ENCODE measurements at places on chromosomes 6 and 20.
A peak's percentile ranks its signal among the peaks of the same experiment; 100 is the strongest.

DNA sequence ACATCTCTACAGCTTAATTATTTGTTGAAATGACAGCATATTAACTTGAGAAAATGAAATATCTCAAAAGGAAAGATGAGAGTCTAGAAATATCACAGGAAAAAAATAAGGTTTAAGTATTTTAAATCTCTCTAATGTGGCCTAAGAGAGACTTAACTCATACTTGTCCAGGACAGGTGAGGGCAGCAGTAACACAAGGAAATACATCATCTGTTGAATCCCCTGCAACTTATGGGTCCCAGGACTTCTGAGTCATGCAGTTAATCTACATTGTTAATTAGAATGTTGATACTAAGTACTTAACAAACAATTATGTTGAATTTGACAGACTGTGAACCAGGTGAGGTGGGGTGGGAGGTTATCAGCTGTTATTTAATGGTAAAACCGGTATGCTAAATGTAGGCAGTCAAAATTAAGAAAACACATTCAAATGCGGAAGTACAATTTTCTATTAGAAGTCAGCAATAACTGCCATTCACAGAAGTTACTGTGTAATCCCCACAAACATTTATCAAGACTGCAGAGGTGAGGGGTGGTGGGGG, 87.9 kb downstream of the CEP57L1 start:
- no peak for DNase-seq

DNA sequence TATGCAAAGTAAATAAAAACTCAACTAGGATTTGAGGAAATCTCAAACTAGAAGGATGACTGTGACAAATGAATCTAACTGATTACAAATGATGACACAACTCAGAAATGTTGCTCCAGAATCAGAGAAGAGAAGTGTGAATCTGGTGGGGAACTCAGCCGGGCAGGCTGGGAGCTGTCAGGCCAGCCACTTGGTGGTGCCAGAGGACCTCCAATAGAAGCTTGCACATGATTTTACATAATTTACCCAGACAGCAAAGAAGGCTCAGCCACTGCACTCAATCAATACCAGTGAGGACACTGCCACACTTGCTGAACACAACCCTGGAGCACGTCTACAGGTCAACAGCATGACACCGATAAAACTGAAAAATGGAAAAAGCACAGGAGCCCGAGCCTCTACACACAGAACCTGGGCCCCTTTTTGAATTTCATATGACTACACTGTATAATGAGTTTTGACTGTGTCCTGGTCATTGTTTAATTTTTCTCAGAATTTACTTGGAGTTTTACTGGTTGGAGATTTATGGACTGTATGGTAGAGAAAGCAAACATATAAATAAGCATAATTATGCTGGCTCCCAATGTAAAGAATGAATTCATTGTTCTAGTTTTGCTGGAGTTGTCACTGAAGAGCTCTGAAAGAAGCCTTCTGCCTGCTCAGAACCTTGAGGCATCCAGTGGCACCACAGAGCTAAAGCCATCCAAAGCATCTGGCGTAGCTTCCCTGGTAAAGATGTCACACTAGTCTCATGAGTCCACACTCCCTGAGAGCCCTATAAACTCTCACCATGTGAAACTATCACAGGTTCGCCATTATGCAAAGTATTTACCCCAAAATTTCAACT, 296.5 kb downstream of the THBS2 start:
- DNase-seq = peak; percentile 22

GRCh38 chr6:55663914-55664313, 84.9 kb upstream of the HMGCLL1 start:
- DNase-seq = no peak

DNA sequence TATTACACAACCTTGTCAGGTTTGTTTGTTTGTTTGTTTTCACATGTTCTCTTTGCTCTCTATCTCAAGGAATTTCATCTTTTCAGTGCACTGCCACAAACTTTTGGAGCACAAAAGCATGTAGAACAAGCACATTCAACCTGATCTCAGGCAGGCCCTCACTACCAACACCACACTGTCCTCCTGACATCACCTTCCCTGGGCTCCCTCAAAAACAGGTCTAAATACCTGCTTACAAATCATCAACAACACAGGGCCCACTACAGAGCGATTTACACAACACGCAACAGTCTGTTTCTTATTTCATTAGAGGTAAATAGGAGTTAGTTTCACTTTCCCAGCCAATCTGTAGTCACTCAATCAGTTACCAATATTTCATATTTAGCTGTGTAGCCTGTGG, 241.4 kb downstream of the EPHA7 start:
- no peak for DNase-seq

GRCh38 chr6:4790158-4790899, 14.1 kb downstream of the CDYL start:
- DNase-seq = no peak

DNA sequence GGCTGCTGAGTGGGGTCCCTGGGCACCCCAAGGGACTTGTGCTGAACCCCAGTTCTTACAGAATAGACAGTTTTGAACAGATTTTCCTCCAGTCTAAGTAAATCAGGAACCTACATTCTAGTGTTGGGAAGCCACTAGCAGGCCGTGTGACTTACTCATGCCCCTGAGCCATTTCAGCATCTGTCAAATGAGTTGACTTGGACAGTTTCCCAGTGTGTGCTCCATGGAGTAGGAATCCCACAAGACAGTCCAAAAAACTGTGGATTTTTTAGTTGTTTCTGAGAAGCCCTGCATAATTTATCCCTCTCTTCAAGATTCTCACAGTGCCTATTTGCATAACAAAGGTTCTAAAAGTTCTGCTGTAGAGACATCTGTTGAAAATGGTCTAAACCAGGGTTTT, 2.1 kb downstream of the GABRR2 start:
- no peak for DNase-seq

DNA sequence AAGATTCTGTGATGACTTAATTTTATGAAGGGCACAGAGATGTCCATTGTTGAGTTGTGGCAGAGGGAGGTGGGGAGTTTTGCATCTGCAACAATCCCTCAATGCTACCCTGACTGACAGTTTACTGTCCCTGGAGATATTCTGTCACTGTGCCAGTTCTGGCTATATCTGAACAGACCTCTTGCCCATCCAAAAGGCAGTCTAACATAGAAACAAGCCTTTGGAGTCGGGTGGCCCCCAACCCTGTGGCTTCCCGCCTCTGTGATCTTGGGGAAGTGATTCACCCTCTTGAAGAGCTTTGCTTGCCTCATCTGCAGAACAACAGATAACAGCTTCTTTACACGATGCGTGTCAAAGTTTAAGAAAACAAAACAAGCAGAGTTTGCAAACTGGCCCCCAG, 3.8 kb upstream of the E2F1 start:
- no peak for DNase-seq

DNA sequence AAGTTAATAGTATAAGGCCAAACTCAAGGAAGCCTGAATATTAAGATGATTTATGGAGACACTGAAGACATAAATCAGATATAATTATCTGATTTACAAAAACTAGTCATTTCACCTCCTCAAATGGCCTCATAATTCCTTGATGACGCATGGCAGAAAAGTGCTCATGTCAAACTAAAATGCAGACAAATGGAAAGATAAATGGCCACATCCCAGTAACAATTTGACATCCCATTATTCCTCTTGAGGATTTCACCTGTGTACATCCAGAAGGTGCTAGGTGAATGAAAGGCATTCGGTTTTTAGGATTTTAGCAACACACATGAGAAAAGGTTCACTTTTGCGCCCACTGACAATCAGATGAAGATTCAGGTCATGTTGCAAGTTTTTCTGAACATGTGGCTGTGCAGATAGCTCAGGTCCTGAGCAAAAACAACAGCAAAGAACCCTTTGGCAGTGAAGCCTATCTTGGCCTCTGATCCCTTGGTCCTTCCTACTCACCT, 24.2 kb downstream of the SGK1 start:
- DNase-seq = no peak

- DNase-seq = no peak
Observed at GRCh38 chr6:90479603-90479926, 107.3 kb downstream of the MAP3K7 start.

GRCh38 chr6:143405373-143406154, 44.9 kb downstream of the ADAT2 start:
- no peak for DNase-seq

GRCh38 chr6:71349976-71350615, 61.5 kb downstream of the OGFRL1 start:
- DNase-seq = no peak

GRCh38 chr20:39706184-39706663, 744.1 kb downstream of the DHX35 start:
- DNase-seq = no peak

DNA sequence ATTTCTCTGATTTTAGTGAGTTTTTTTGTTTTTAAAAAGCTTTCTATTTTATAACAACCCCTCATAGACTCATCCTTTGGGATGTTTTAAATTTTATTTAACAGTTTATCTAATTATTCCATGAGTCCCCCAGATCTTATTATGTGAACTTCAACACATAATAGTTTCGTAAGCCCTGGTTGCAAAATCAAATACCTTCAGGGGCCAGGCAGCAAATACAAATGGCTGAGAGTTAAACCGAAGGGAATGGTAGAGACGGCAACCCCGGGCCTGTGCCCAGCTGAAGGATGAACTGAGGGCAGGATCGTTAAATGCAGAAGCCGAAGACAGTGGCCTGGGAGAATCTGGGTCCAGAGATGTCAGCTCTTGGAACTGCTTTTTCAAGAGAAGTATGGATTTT, 88.4 kb downstream of the RTN4IP1 start:
- no peak for DNase-seq

- DNase-seq = no peak
Observed at GRCh38 chr6:32947552-32948465, 5.1 kb downstream of the HLA-DMA start.

- DNase-seq = no peak
Observed at GRCh38 chr6:90368601-90369000, 72.0 kb upstream of the BACH2 start.

GRCh38 chr6:75546381-75546780, 52.8 kb upstream of the FILIP1 start:
- DNase-seq = no peak

DNA sequence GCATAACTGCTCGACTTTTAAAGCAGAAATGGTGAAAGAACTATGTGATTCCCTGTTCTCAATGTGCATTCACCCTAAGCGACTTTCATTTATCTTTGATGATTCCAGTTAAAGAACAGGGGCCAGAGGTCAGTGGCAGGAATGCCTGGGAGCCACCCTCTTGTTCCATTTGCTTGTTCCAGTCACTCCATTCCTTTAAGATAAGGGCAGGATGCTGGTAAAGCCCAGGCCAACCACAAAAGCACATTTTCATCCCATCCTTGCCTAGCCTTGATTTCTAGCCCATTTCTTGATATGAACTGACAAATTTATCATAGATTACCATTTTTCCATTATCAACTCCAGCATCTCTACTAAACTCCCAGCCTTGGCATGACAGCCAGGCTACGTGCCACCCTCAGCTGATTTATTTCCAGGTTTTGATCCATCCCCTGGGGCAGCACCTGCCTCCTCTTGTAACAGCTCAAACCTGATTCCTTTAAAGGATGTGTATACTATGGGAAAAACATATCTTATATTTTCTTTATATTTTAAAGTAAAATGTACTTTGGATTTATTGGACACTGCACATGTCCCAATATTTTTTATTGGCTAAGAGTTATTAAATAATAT, 19.2 kb downstream of the HMGN3 start:
- no peak for DNase-seq

- peak; percentile 77 for DNase-seq
Observed at GRCh38 chr6:157756708-157757429, 66.2 kb upstream of the SNX9 start.

All from activated CD4-positive, alpha-beta T cell treated with anti-CD3 and anti-CD28 coated beads for 24 hours (primary cell).